CD14-positive monocyte (primary cell): ENCODE measurements at places on chromosomes 3 and 15.

DNA sequence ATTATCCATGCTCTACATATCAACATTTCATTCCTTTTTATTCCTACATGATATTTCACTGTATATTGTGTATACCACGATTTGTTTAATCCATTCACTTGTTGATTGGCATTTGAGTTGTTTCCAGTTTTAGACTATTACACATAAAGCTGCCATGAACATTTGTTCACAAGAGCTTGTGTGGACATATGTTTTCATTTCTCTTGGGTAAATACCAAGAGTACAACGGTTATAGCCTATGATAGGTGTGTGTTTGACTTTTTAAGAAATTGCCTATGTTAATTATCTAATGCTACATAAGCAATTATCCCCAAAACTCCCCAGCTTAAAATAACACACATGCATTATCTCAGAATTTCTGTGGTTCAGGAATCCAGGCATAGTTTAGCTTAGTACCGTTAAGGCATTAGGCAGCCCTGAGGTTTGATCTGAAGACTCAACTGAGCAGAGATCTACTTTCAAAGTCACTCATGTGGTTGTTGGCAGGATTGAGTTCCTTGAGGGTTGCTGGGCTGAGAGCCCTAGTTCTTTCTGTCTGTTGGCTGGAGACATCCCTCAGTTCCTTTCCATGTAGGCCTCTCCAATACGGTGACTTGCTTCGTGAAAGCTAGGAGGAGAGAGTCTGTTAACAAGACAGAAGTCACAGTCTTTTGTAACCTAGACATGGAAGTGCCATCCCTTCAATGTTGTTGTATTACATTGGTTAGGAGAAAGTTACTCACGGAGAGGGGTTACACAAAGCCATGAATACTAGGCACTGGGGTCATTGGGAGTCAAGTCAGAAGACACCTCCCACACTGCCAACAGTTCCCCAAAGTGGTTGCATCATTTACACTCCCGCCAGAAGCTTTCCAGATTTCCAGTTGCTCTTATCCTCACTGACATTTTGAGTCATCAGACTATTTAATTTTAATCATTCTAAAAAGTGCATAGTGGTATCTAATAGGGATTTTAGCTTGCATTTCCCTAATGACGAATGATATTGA lies 21.0 kb upstream of the PCSK6 start:
- no peak for DNase-seq

- peak; percentile 75 for DNase-seq
Measured at GRCh38 chr3:172148241-172148640, 108.9 kb downstream of the FNDC3B start.

DNA sequence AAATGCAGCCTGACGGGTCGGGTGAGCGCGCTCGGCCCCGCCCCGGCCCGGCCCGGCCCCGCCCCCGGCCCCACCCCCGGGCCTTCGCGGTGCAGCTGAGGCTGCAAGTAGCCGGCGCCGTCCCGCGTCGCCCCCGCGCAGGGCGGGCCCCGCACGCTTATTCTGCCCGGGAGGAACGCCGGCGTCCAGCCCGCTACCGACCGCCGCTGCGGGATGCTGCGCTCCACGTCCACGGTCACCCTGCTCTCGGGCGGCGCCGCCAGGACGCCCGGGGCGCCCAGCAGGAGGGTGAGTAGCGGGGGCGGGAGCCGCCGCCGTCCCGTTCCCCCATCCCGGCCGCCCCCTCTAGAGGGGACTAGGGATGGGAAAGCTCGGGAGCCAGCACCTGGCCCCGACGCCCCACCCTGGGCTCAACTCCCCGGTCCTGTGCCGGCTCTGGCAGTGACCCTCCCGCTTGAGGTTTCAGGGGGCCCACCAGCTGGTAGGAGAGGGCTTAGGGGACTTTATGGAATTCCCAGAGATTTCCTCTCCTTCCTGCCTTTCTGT lies at the start of gene MYZAP:
Gene MYZAP (plus strand): TSS at position 83 of the 546 bp plus-strand sequence. CDS start 131 bp downstream, at position 214.
- DNase-seq = no peak

- DNase-seq = peak; percentile 60
Measured at GRCh38 chr3:4825436-4826236, 153.6 kb upstream of the BHLHE40 start.

GRCh38 chr3:50599716-50600118 lies 11.9 kb downstream of the CISH start:
- no peak for DNase-seq

- DNase-seq = no peak
Measured at GRCh38 chr3:12194669-12195161, 36.0 kb upstream of the TIMP4 start.

GRCh38 chr3:48688032-48688736 lies 2.5 kb upstream of the NCKIPSD start:
- DNase-seq = no peak

- DNase-seq = peak; percentile 29
Measured at GRCh38 chr3:183255348-183255730, 2.3 kb downstream of the B3GNT5 start.

GRCh38 chr3:57179580-57180410 lies 14.6 kb upstream of the IL17RD start:
- DNase-seq = no peak

GRCh38 chr3:163785693-163786092 lies 1292.6 kb downstream of the SI start:
- DNase-seq = no peak

DNA sequence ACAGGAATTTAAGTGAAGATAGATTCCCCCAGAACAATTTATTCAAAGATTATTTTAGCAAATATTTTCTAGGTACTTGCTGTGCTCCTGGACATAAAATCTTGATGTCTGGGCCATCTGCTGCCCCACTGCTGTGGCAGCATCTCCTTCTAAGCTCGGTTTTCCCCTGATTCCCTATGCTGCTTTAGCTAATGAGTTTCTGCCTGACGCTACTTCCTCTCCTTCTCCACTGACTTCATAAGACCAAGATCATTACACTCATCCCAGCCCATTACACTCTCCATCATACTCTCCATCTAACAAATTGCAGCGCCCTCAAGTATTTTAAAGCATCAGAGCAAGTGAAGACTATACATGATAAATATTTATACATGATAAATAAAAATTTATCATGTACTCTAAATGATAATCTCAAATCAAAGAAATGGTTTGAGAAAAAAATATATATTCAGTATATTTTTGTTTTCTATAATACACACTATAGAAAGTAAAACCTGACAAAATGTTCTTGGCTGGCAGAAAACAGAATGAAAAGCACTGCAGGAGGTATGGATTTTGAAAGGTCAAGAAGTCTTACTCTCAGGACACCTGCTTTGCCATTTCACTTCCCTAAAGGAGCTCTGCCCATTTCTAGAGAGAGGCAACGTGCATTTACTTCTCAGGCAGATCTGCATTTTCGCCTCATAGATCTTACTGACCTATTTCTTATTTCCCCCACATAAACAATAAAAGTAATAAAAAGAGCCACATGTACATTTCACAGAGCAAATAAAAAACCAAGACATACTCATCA lies 232.0 kb downstream of the KCNMB2 start:
- no peak for DNase-seq

GRCh38 chr15:60039316-60039715 lies 35.2 kb downstream of the FOXB1 start:
- DNase-seq = no peak

GRCh38 chr3:150050510-150050909 lies 79.8 kb upstream of the PFN2 start:
- DNase-seq = no peak

DNA sequence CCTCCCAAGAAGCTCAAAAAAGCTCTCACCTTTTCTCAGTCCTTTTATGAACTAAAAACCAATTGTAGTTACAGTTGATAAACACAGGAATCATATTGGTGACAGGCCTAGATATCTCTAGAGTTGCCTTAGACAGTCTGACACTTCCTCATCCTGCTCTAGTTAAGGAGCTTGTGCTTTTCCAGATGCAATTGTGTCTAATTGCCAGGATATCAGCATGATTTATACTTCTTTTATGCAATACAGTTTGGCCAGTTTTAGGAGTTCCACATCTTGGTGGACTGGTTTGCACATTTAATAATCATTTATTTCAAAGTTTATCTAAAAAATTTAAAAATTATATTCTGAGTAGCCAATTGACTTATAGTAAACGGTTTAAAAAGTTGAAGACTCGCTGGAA lies 95.7 kb downstream of the DUT start:
- DNase-seq = no peak

DNA sequence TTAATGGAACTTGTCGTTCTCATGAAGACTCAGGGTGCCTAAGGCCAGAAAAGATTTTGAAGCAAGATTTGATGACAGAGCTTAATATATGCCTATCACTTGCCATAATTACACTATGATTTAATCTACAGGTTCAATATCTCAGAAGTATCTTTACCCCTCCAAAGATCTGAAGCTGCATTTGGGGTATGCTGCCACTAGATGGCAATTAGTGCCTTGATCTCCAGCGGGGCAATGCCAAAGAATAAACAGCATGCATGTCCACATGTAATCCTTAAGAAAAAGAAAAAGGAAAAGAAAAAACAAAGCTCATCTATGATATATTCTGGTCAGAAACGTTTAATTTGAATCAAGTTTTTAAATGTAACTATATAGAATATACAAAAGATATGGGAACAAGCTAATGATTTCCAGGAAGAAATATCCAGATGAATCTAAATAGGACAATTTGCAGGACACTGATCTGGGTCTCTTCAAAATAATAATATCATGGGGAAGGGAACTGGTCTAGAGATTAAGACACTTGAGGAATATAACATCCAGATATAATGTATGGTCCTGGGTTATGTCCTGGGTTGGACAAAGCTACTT lies 55.0 kb upstream of the SOX14 start:
- no peak for DNase-seq

- no peak for DNase-seq
Measured at GRCh38 chr3:100354850-100355249, 20.3 kb downstream of the NIT2 start.

DNA sequence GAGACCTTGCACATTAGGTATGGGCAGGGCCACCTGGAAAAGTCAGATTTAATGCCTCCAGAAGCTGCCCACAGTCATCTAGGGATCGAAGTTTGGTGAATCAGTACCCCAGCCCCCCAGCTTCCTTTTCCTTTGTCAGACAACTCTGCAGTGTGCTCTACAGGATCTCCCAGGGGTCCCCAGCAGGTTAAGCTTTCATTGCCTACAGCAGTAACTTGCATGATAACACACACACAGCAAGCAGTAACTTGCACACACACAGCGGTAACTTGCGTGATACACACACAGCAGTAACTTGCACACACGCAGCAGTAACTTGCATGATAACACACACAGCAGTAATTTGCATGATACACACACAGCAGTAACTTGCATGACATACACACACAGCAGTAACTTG lies 131.3 kb downstream of the UACA start:
- no peak for DNase-seq

DNA sequence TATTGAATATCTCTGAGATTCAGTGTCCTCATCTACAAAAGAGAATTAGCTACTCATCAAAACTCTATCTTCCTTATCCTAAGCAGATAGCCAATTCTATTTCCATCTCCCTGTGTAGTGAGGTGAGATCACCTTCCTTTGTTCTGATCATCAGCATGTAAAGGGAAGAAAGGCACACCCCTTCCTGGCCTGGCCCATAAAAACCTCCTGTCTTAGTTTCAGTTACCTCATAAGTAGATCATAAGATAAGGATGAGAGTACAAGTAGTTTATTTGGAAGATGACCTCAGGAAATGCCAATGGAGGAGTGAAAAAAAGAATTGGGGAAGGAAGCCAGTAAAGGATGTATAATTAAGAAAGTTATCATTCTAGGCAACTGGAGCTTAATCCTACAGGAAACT lies 114.5 kb upstream of the GADL1 start:
- DNase-seq = no peak
